T-cell (primary cell): ENCODE measurements at places on chromosomes 11 and 22. TPM values are rescaled to one million over a fixed set of nuclear protein-coding genes. Genes with fewer than 3 reads are reported as not detected.
A peak's percentile ranks its signal among the peaks of the same experiment; 100 is the strongest.

GRCh38 chr11:45305874-45306623 is 19.9 kb upstream of the SYT13 start:
- H3K27me3 ChIP-seq = no peaks in the 10 kb centered on the region
- H3K27ac ChIP-seq = no peak overlapping the region
- no peaks in the 10 kb centered on the region for H3K36me3 ChIP-seq

DNA sequence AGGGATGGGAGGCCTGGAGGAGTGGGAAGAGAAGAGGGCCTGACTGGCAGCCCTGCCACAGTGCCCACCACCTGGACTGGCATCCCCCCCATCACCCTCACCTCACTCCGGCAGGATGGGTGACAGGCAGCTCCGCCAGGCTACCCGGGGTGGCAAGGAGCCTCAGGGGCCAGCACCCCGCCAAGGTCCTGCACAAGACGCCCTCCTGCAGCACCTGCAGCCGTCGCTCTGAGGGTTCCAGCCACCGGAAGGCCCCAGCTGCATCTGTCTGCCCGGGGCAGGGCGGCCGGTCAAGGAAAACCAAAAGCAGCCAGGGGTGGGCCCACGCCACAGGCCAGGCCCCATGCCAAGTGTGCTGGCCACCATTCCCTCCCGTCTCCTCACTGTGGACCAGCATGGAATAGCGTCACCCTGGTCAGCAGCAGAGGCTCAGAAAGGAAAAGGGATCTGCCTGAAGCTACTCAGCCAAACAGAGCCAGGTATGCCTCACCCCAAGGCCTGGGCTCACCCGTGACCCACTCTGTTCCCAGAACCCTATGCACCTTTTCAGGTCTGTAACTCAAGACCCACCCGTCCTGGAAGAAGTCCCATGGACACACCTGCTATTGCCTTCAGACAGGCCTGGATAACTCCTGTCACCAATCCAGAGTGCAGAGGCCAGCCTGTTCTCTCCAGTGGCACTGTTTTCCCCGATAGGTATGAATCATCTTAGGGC is 7.0 kb downstream of the RHBDD3 start:
- no peaks in the 10 kb centered on the region for H3K27me3 ChIP-seq
- H3K4me1 ChIP-seq = peaks cover under 1% of the 10 kb centered on the region
- DNase-seq = no peak
- no peak overlapping the region for H3K27ac ChIP-seq
- no peak overlapping the region for H3K4me3 ChIP-seq
- H3K36me3 ChIP-seq = peaks cover 21% of the 10 kb centered on the region

GRCh38 chr22:33073989-33074418 is 15.8 kb upstream of the SYN3 start:
- no peaks in the 10 kb centered on the region for H3K4me1 ChIP-seq
- H3K36me3 ChIP-seq = no peaks in the 10 kb centered on the region
- no peak for DNase-seq
- H3K27ac ChIP-seq = no peak overlapping the region
- H3K27me3 ChIP-seq = no peaks in the 10 kb centered on the region
- no peak overlapping the region for H3K4me3 ChIP-seq

DNA sequence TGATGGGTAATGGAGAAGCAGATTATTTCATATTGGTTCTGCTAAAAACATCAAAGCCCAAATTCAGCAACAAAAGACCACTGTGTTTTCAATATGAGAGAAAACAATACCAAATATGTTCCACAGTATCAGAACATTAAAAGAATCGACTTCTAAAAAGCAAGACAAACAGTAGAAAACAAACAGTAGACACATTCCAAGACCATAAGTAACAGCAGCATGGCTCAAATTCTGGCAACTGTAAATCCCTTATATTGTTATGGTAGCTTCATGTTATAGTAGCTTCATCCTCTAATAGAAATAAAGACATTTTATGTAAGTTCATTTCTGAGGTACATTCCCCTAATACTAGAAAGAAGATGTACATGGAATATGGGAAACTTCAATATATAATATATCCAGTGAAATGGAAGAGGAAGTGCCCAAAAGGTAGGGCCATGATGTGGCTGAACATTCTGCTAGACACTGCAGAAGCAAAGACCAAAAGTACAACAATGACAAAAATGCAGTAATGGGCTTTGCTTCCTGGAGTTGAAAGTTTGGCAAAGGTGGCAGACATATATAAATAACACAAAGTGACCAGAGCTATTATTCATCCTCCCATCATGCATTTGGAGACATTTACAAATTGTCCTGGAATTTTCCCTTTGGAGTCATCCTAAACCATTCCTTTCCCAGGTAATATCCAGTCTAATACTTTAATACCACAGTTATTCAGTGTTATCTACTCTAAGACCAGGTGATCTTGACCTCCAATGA is 299.9 kb downstream of the DCDC1 start:
- H3K27ac ChIP-seq = no peak overlapping the region
- H3K4me3 ChIP-seq = no peak overlapping the region
- no peak for DNase-seq
- H3K36me3 ChIP-seq = no peaks in the 10 kb centered on the region
- H3K27me3 ChIP-seq = no peaks in the 10 kb centered on the region
- no peaks in the 10 kb centered on the region for H3K4me1 ChIP-seq

DNA sequence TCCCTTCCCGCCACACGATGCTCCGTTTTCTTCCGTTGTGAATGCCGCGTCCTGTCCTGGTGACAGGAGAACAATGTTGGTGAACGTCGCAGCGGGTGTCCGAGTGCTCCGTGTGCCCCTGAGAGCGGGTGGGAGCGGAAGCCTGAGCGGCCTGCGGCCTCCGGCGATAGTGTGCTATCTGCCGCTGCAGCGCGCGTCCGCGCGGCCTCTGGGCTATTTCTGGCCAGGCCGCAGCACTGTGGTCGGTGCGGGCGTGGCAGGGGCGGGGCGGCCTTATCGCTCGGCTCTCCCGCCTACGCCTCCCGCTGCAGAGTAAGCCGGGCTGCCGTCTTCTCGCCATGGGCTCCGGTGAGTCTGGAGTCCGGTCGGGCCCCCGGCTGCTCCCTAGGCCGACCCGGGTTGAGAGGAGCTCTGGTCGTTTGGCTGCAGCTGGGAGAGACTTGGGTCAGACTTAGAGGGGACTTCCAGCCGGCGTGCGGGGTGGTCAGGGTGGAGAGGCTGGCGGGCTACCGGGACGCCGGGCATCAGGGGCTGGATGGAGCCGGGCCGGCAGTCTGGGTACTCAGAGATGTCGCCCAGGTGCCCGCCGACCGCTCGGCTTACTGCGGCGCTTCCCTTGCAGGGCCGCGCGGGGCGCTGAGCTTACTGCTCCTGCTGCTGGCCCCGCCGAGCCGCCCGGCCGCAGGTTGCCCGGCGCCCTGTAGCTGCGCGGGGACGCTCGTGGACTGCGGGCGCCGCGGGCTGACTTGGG is at the start of gene GP1BB:
Gene GP1BB, plus strand, starts transcription at position 308 of the 751 bp plus-strand sequence. Its CDS starts 31 bp downstream, at position 339.
- DNase-seq = peak; percentile 30
- H3K27ac ChIP-seq = no peak within 1 kb of the TSS
- no peaks in the 10 kb centered on the region for H3K36me3 ChIP-seq
- H3K27me3 ChIP-seq = no peaks in the 10 kb centered on the region

DNA sequence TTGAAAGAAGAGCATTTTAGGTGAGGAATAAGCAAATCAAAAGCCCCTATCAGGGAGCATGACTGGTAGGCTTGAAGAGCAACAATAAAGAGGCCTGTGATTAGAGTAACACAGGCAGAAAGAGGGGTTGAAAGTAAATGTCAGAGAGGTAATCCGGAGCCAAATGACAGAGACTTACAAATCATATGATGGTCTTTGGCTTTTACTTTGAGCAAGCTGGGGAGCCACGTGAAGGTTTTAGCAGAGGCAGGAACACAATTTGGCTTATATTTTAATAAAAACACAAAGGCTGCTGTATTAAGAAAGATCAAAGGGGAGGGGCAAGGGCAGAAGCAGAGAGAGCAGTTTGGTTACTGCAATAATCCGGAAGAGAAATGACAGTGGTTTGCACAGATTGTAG is 12.8 kb upstream of the NARS2 start:
- H3K36me3 ChIP-seq = no peaks in the 10 kb centered on the region
- DNase-seq = no peak
- no peak overlapping the region for H3K4me3 ChIP-seq
- no peaks in the 10 kb centered on the region for H3K27me3 ChIP-seq
- H3K27ac ChIP-seq = no peak overlapping the region

DNA sequence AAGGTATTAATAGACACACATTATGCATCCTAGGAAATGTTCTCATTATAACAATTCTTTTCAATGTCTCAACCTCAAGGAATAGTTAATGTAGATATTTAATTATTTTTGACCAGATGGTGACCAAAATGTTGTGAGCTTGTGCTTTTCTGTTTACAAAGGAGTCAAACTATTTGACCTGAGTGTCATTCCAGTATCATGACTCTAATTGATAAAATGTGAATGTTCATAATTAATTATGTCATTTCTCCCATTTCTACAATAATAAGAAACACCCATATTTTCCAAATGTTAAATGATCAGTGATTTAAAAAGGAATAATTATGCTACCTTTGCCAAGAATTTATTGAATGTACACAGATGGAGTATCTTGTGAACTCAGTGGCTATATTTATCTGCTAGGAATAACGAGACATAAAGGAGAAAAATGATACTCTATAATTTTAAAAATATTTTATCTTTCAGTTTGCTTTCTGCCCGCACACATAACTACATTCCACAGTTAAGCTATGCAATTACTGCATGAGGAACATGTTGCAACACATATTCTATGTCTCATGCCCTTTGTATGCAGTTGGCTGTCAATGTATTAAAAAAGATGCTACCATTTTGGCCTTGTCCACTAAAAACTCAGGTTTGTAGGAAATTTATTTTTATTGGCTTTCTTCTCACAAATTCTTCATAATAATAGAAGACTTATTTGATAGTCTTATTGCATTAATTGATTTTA is 376.7 kb upstream of the CCDC179 start:
- no peak overlapping the region for H3K27ac ChIP-seq
- H3K4me1 ChIP-seq = no peaks in the 10 kb centered on the region
- H3K4me3 ChIP-seq = no peak overlapping the region
- no peaks in the 10 kb centered on the region for H3K27me3 ChIP-seq

GRCh38 chr11:88655196-88655595 is 317.7 kb upstream of the CTSC start:
- no peak overlapping the region for H3K27ac ChIP-seq
- H3K36me3 ChIP-seq = no peaks in the 10 kb centered on the region
- H3K27me3 ChIP-seq = no peaks in the 10 kb centered on the region
- DNase-seq = no peak

- no peaks in the 10 kb centered on the region for H3K27me3 ChIP-seq
- H3K4me1 ChIP-seq = no peaks in the 10 kb centered on the region
- DNase-seq = no peak
- H3K27ac ChIP-seq = no peak overlapping the region
- no peaks in the 10 kb centered on the region for H3K36me3 ChIP-seq
Measured at GRCh38 chr11:71302911-71303310, 50.5 kb upstream of the SHANK2 start.

NXPE4 gene
- total RNA-seq = not detected

- no peak overlapping the region for H3K4me3 ChIP-seq
- peaks cover 35% of the 10 kb centered on the region for H3K4me1 ChIP-seq
- H3K27me3 ChIP-seq = no peaks in the 10 kb centered on the region
- H3K27ac ChIP-seq = no peak overlapping the region
Measured at GRCh38 chr22:50253046-50253915, 2.2 kb upstream of the HDAC10 start.

COPB1 gene
- 65.1 TPM for total RNA-seq

DNA sequence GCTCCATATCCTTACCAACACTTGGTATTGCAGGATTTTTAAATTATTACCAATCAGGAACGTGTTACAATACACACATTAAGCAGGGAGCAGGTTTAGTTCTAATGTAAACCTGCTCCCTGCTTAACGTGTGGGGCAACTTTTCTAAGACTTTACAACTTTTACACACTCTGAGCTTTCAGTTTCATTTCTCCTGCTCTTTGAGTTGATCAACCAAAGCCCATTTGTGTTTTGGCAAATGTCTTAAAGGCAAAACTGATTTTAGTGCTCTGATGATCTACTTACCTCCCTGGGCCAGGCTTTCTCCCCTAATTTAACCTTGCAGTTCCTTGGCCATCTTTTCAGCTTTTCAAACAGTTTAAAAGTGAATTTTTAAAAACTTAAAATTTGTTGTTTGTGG is 70.9 kb downstream of the ZBTB44 start:
- H3K27me3 ChIP-seq = no peaks in the 10 kb centered on the region
- H3K4me1 ChIP-seq = peaks cover 6% of the 10 kb centered on the region
- no peak overlapping the region for H3K4me3 ChIP-seq
- H3K27ac ChIP-seq = no peak overlapping the region
- peaks cover 10% of the 10 kb centered on the region for H3K36me3 ChIP-seq

GRCh38 chr11:134242376-134242775 is 10.8 kb downstream of the THYN1 start:
- H3K4me3 ChIP-seq = no peak overlapping the region
- peaks cover 30% of the 10 kb centered on the region for H3K36me3 ChIP-seq
- DNase-seq = no peak
- H3K27ac ChIP-seq = no peak overlapping the region

SCGB2A2 gene
- not detected for total RNA-seq

- no peak overlapping the region for H3K27ac ChIP-seq
- no peaks in the 10 kb centered on the region for H3K27me3 ChIP-seq
- H3K36me3 ChIP-seq = peaks cover 8% of the 10 kb centered on the region
- no peaks in the 10 kb centered on the region for H3K4me1 ChIP-seq
- no peak overlapping the region for H3K4me3 ChIP-seq
Measured at GRCh38 chr11:2772544-2773031, 72.8 kb upstream of the KCNQ1OT1 start.

DNA sequence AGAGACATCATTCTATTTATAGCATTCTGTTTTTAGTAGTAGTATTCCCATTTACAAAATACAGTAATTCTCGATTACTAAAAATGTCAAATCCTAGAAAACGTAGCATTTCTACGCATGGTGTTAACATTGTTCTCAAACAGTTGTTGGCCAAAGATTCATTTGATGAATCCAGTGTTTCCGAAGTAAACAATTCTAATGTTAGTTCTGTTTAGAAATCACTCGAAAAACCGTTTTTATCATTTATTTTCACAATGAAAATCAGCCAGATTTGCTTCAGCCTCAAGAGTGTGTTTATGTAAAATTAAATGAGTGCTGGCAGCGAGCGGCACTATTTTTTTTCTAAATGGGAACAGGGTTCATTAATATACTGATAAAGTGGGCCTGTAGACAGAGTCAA is 7.1 kb downstream of the MS4A18 start:
- no peak for DNase-seq
- no peak overlapping the region for H3K27ac ChIP-seq
- H3K4me3 ChIP-seq = no peak overlapping the region
- H3K27me3 ChIP-seq = no peaks in the 10 kb centered on the region
- H3K36me3 ChIP-seq = no peaks in the 10 kb centered on the region

- no peak overlapping the region for H3K4me3 ChIP-seq
- no peaks in the 10 kb centered on the region for H3K36me3 ChIP-seq
- no peak for DNase-seq
- H3K4me1 ChIP-seq = no peaks in the 10 kb centered on the region
- no peak overlapping the region for H3K27ac ChIP-seq
- H3K27me3 ChIP-seq = no peaks in the 10 kb centered on the region
Measured at GRCh38 chr11:60563553-60564235, 48.5 kb downstream of the MS4A13 start.
